ENCODE measurements at places on chromosomes 11 and 22. TPM values are rescaled to one million over a fixed set of nuclear protein-coding genes. Genes with fewer than 3 reads are reported as not detected.

SLC25A45 gene
- 2.9 TPM for total RNA-seq

LZTR1 gene
- total RNA-seq, result 49.3 TPM

CCDC34 gene
- total RNA-seq, result 17.6 TPM

GAL gene
- total RNA-seq, result 1.2 TPM

ALKBH8 gene
- total RNA-seq, result 6.8 TPM

BTG4 gene
- total RNA-seq, result not detected

OR52E4 gene
- not detected for total RNA-seq

C1QTNF6 gene
- total RNA-seq, result 7.5 TPM

PACS1 gene
- total RNA-seq, result 47.9 TPM

DNAJB7 gene
- total RNA-seq, result not detected

ARHGEF17 gene
- 22.3 TPM for total RNA-seq

TBX10 gene
- not detected for total RNA-seq

OR52H1 gene
- total RNA-seq, result not detected

RAB3IL1 gene
- total RNA-seq, result 0.76 TPM

MLC1 gene
- total RNA-seq, result not detected

OR56A1 gene
- total RNA-seq, result not detected

DDTL gene
- 4.1 TPM for total RNA-seq
